ENCODE measurements at places on chromosomes 13 and 19.

GRCh38 chr13:99756281-99756680, 215.3 kb downstream of the ZIC5 start:
- no peak for DNase-seq

DNA sequence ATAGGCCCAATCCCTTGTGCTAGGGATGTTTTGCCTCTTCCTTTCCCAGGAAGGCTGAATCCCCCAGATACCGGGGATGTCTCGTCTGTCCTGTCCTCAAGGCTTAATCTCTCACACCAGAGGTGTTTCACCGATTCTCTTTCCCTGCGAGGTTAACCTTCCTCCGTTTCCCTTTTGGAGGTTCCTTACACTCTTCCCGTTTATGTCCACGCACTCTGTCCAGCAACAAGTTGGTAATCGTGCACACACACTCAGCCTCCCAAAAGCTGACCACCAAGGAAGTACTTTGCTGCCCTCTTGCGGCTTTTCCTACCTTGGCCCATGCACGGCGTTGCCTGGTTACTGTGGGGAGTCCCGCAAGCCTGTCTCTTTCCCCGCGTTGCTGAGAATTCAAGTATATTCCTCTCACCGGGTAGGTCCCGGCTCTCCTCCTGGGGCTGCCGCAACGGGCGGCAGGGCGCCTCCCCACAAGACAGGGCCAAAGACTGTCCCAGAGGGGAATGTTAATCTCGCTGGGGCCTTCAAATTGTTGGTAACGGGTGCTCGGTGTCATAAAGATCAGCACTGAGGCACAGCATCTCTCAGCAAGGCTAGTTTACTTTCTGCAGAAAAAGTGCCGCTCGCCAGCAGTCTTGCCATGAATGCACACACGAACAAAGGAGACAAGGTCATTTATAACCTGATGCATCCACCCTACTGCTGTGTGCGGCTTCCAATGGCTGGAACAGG, 36.7 kb upstream of the CD177 start:
- peak; percentile 53 for DNase-seq

GRCh38 chr13:42614436-42615035, 40.6 kb downstream of the TNFSF11 start:
- peak; percentile 56 for DNase-seq

DNA sequence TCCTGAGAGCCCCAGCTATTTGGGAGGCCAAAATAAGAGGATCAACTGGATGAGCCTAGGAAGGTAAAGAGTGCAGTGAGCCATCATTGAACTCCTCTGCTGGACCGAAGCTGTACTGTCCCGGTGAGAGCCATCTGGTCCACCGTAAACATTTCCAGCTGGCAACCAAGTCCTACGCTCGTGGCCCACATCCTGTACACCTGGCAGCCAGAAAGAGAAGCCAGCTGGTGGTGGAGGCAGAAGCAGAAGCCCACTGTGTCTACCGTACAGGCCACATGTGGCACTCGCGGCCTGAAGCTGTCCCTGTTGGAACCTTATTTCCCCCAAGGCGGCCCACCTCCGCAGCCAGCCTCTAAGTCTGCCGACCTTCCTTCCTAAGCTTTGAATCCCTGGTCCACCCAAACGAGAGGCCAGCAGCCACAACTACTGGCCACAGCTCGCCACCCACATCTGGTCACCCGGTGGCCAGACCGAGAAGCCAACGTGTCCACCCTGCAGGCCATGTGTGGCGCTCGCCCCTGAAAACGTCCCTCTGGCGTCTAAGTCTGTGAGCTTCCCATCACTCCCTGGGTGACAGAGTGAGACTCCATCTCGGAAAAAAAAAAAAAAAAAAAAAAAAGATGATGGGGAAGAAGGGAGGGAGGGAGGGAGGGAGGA, 14.2 kb upstream of the ZNF91 start:
- DNase-seq: no peak

GRCh38 chr13:112345826-112346172, 30.4 kb upstream of the SPACA7 start:
- no peak for DNase-seq

DNA sequence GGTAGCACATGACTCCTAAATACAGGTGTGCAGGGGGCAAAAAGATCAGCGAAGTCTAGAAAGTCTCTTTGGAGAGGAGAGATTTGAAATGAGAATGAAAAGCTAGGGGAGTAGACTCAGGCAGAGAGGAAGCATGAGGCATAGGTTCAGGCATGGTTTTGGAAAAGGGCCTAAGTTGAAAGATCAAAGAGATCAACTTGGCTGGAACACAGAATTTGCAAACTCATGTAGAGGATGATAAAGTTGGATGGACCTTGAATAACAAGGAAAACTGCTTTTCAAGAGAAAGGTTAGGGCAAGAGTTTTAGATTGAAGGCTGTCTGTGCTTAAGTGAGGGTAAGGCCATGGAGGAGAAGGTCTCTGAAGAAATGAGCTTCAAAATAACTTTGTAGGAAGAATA, 47.4 kb upstream of the UBAC2 start:
- DNase-seq: no peak

DNA sequence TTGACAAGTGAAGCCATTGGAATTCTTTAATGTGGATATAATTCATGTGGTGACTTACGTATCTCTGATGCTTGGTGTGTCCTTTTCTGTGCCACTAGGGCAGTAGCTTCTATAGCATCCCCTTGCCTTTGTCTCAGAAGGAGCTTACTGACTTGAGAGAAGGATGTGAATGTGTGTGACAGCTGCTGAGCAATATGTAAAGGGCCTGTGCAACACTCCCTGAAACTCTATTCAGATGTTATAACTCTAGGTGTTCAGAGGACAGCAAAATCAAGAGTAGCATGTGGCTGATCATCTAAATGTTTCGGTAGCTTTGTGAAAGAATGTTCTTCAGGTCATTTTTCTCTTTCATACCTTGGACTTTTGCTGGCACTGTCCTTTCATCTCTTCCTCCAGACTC, 189.5 kb downstream of the LMO7 start:
- DNase-seq: no peak

- no peak for DNase-seq
These were observed 19.7 kb downstream of the ACOD1 start for GRCh38 chr13:76968041-76968440.

DNA sequence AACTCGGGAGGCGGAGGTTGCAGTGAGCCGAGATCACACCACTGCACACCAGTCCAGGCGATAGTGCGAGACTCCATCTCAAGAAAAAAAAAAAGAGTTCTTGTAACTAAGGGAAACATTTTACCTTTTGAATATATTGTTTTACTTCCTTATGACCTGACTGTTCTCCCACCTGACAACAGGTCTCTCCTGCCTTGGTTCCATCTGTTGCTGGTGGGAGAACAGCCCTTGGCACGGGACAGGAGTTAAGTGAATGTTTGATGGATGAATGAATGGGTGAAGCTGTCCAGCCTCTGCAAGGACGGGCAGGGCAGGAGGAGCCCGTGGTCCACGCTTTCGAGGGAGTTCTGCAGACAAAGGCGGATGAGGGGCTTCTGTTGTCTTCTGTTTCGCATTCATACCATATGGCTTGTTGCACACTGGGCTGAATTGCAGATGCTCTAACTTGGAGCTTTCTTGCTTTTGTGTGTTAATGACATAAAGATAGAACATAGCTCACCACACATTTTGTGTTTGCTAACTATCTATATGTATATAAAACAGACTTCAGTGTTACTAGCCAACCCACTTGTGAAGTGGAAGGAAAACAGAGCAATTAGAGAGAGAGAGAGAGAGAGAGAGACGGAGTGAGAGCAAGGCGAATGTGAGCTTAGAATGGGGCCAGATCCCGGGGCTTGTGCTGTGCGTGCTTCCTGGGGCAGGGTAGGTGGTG, 16.2 kb upstream of the CCNE1 start:
- no peak for DNase-seq

DNA sequence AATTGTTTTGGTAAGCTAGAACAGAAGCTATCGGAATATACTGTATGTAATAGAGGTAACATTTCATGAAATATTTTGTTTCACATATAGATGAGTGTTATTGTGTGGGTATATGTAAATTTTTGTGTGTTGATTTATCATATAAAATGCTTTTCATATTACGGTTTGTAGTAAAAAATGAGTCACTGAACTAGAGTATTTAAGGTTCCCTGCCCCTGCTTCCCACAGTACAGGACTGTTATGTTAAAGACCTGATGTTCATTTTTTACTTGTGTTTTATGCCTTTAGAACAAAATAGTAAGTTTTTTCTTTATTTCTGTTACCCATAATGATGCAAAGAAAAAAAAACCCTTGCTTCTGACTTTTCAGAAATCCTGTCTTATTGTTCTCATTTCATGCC, 243.4 kb downstream of the ENOX1 start:
- no peak for DNase-seq

GRCh38 chr13:81568824-81569223, 1227.9 kb upstream of the SPRY2 start:
- DNase-seq: no peak

- DNase-seq: peak; percentile 6
These were observed 424.4 kb downstream of the FGF14 start for GRCh38 chr13:101977475-101977874.

GRCh38 chr19:46602392-46603194, 1.5 kb downstream of the CALM3 start:
- no peak for DNase-seq

DNA sequence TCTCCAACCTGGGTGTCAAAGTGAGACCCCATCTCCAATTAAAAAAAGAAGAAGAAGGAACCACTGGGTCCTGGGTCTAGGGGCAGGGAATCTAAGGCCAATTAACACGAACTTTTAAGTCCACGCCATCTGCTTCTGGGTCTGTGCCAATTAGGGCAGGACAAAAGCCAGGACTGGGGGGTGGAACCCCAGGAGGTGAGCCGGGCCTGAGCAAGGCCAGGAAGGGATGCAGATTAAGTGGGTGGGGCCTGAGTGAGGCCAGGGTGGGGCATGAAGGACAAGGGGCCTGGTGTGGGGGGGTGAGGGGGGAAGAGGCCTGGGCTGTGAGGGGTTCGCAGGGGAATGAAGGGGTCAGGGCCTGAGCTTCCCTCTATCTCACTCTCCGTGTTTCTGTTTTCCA, 26.3 kb upstream of the ZNF83 start:
- no peak for DNase-seq

DNA sequence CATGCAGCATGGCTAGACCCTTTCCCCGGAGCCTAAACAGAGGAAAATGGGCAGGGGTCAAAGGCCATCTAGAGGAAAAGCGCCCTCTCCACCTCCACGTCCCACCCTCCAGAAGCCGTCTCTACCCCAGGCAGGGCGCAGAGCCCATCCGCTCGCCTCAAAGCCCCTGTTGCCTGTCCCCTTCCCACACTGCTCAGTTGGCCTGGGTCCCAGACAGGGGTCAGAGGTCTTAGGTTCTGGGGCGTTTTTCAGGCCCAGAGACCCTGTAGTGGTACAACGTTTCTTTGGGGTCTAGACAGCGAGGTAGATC, 285 bp downstream of the TMEM143 start:
- no peak for DNase-seq

GRCh38 chr19:20969498-20969897, 46.4 kb downstream of the ZNF85 start:
- no peak for DNase-seq

DNA sequence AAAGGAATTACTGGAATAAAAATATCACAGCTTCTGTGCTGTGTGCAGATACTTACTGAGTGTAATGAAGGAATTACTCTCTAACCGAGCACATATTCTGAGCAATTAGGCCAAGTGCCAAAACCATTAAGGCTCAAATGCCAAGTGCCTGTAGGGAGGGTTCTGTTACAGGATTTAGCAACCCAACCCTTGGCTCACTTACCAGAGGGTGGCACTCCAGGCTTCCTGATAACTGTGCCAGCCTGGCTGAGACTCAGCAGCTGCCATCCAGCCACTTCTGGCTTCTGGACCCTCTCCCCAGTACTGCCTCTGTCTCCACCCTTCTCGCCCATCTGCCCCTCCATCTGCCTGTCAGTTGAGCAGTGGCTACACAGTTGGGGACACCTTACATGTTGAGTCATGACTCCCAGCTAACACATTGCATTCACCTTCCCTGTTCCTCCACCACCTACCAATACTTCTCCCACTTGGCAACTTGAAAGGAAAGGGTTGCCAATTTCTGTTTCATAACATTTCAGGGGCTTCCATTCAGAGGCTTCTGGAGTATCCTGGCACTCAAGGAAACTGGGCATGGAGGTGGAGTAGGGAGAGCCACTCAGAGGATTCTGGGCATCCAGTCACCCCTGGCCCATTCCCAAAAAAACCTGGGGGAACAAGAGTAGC, 110.5 kb downstream of the COG6 start:
- peak; percentile 95 for DNase-seq

DNA sequence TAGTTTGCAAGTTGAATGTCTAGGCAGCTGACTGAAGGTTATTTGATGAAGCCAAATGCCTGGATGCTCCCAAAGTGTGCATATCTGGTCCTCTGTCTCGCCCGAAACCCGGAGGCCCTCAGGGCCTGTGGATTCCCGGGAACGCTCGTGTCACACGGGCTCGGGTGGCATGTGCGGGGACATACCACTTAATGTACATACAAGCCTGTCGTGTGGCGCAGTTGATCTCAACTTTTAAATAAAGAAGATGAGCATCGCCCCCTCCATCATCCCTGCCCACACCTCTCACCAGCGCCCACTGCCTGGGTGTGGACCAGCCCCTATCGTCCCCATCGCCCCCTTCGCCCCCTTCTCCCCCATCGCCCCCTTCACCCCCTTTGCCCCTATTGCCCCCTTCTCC, 33.9 kb downstream of the ATP11A start:
- DNase-seq: no peak

- no peak for DNase-seq
These were observed 49.3 kb upstream of the IL17D start for GRCh38 chr13:20654156-20654555.

GRCh38 chr19:3163230-3163886, 15.2 kb upstream of the S1PR4 start:
- peak; percentile 75 for DNase-seq

DNA sequence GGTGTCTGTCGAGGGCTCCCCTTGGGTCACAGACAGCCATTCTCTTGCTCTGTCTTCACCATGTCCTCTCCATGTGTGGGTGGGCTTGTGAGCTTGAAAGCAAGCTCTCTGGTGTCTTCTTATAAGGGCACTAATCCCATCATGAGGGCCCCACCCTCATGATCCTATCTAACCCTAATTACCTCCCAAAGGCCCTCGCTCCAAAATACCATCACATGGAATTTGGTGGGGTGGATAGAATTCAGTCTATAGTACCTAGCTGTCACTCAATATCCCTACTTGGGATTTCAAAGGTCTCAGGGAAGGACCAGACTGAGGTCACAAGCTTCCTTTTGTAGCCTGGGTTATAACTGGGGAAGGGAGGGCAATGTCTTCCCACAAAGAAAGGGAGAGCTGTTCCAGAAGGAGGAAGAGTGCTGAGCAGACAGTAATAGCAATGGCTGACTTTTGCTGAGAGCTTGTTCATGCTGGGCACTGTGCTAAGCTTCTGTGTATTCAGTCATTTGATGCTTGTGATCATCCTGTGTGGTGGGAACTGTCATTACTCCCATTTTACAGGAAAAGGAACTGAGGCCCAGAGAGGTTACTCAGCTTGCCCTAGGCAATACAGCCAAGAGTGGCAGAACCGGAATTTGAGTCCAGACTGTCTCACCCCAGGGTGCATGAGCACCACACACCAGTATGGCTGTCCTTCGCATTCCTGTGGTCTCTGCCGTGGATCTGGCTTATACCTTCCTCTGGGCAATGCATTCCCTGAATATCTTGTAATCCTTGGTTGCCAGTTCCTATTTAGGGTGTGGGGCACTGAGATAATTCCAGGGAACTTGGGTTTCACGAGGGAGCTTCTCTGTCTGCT, 8.2 kb downstream of the FXYD5 start:
- DNase-seq: no peak
